ENCODE measurements at places on chromosomes 7 and 10.

DNA sequence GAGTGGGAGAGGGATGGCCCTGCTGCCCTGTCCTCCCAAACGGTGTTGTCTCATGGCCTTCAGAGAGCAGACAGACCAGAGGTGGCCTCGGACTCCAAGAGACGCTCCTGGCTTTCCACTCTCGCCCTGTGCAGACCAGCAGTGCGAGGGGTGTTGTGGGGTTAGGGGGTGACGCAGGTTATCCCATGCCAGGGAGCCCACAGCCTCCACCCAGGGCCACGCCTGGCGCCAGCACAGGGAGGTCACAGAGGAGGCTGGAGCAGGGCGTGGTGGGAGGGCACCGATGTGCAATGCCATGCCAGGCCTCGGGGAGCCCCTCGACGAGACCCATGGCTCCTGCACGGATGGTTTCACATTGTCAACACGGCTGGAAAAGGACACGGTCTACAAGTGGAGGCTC, 52.1 kb downstream of the INPP5A start:
- DNase-seq = no peak

- no peak for DNase-seq
Measured at GRCh38 chr7:103762877-103763276, 226.6 kb downstream of the RELN start.

GRCh38 chr7:14717816-14718215, 184.7 kb downstream of the DGKB start:
- no peak for DNase-seq

GRCh38 chr7:86295526-86295925, 348.2 kb upstream of the GRM3 start:
- no peak for DNase-seq

GRCh38 chr10:63583397-63583796, 62.2 kb downstream of the REEP3 start:
- DNase-seq = no peak

DNA sequence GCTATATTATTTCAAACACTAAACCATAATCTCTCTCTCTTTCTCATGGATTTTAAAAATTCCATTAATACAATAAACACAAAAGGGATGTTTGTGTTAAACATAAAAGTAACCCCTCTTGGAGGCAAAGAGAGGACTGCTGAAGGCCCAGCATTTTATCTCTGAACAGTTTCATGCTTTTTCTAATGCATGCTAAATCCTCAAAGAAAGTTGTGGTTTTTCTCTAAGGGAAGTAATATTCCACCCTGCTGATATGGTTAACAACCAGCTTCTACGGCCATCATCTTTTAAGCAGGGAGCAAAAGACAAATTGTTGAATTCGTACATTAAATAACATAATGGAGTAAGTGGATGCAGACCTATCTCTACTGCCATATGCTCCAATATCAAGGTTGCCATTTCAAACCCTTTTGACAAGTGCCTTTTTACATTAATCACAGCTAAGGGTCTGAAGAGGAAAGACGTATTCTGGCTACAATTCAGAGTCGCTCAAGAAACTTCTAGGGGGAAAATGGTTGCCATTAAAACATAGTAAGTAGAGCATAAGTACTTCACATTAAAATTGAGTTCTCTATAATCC, 103.1 kb downstream of the SLC25A13 start:
- no peak for DNase-seq

DNA sequence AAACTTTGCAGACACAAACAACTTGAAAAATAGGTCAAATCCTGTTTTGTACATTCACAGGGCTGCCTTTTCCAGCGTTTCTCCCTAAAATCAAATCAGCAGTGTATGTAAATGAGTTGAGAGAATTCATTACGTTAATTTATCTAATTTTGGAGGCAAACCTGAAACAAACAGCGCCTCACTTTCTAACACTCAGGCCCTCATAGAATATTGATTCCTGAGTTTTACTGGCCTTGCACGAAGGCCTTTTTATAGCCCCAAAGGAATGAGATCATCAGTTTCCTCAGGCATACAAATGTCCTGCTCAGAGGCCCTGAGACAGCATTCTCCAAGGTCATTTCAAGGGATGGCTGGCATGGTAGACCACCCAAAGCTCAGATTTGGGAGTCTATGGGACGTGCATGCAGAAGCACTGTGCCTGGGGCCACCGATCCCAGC, 131.7 kb upstream of the CHST15 start:
- no peak for DNase-seq

DNA sequence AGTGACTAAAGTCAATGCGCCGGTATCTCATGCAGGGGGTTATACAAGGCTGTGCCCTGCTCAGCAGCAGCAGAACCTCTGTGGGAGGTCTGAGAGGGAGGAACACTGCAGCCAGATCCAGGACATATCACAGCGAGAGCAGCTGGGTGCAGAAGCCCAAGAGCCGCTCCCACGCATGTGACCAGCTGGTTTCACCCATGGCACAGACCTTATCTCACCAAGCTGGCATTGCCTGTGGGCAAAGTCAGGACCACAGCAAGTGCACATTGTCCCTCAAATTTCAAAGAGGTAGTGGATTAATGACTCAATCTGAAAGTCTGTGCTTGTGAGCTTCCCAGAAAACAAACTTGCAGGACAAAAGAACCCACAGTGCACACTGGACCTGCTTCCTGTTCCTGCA, 31.6 kb upstream of the AKR1C1 start:
- no peak for DNase-seq

GRCh38 chr10:11551916-11552602, 59.4 kb downstream of the USP6NL start:
- no peak for DNase-seq

DNA sequence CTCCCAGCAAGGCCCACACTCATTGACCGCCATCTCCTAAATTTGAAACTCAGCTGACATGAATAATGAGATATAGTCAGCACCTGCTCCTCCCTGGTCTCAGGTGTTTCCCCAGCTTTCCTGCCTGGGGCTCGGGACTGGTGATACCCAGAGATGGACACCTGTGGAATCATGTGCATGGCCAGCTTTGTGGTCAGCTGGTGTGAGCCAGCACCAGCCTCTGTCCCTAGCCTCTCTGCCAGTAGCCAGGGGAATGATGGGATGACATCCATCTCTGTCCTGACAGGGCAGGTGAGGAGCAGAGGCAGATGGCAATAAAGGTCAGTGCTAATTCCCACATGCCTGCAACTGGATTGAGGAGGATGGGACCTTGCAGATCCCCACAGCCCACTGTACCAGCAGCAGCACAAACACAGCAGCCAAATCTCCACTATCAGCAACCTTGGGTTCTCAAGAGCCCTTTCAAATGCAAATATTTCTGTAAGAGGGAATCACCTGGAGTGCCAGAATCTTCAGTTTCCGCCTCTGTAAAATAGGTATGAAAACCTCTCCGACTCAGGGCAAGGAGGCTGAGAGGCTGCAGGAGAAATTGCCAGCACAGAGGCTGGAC, 329.2 kb upstream of the ZMIZ1 start:
- no peak for DNase-seq

- DNase-seq = no peak
Measured at GRCh38 chr7:79770970-79771369, 317.5 kb upstream of the MAGI2 start.

DNA sequence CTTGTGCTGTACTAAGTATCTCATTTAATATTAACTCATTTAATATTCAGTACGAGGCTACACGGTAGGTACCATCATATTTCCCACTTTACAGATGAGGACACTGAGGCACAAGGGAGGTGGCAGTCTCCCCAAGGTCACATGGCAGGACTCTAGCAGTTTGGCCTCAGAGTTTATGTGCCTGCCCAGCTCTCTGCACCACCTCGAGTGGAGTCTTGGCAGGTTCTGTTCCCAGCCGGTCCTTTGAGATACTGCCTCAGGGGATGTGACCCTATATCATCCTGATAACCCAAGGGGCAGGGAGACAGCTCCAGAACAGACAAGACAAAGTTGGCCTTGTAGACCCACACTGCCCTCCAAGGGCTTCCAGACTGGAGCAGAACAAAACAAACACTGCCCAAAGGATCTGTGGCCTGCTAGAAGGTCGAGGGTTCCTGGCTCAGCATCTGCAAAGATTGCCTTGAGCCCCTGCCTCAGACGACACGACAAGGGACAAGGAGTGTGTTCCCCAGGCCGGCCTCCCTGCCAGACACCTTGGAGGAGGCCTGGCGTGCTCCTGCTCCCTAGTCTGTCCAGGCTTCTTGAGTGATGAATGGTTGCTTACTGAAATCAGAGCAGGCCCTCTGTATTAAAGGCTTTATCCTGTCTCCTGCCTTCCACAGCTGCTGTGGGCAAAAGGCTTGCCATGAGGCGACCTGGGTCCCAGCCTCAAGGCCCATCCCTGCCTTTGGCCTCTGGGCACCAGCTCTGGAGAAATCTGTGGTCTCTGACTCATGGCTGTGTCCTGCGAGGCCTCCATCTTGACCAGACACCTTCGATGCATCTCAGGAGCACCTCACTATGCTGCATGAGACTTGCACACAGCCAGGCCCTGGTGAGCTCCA, 3.9 kb upstream of the PWWP2B start:
- no peak for DNase-seq

All from neural crest cell (in vitro differentiated cells).